CD8-positive, alpha-beta T cell (primary cell): ENCODE measurements at places on chromosomes 5 and 9.
A peak's percentile ranks its signal among the peaks of the same experiment; 100 is the strongest.

DNA sequence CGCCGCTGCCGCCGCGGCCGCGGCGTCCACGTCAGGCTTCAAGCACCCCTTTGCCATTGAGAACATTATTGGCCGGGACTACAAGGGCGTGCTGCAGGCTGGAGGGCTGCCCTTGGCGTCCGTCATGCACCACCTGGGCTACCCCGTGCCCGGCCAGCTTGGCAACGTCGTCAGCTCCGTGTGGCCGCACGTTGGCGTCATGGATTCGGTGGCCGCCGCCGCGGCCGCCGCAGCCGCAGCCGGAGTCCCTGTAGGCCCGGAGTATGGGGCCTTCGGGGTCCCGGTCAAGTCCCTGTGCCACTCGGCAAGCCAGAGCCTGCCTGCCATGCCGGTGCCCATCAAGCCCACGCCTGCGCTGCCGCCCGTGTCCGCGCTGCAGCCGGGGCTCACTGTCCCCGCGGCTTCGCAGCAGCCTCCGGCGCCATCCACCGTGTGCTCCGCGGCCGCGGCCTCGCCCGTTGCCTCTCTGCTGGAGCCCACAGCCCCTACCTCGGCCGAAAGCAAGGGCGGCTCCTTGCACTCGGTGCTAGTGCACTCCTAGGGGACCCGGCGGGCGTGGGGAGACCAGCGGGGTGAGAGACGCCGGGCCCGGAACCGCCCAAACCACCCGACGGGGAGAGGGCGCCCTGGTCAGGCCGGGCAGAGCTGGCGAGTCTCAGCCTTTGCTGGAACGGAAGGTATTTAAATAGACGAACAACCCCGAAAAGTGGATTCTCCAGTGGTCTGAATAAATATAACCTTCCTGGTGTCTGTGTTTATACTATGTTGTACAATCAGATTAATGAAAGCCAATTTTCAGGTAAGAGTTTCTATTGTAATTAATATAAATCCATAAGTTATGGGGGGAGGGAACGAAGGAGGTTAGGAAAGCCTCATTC lies 1.2 kb downstream of the FOXB2 start:
- DNase-seq = no peak

DNA sequence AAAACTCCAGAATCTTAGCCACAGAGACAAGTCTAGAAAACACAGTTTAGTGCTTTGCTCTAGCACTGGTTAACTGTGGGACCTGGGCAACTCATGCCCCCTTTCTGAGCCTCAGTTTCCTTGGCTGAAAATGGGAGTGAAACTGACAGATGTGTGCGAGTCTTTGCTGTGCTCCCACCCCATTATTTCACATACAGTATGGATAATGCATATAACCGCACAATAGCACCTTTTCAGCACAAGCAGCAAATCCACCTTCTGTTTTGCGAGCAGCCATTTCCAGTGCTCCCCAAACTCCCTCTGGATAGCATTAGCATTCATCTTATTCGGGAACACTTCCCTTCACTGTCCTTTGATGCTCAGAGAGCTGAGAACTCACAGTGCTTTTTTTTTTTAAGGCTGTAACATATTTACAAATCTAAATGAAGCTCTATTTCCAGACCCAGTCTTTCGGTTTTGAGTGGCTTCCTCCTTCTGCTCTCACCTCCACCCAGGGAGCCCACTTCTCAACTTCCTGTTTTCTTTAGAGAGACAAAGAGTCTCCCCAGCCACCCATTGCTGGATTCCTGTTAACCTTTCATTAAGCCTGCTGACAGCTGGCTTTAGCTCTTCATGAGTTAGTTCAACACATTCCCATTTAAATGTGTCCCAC lies 49.2 kb downstream of the TIMD4 start:
- DNase-seq = peak; percentile 73

DNA sequence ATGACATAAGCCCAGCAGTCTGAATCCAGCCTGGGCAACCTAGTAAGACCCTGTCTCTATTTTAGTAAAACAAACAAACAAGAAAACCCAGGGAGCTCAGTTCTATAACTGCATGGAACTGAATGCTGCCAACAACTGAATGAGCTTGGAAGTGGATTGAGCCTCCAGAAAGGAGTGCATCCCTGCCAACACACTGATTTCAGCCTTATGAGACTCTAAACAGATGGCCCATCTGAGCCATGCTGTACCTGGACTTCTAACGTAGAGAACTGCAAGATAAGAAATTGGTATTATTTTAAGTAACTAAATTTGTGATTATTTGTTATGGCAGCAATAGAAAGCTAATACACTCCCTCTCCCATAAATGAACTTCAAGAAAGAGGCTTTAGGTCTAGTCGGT lies 150.4 kb upstream of the RAI14 start:
- DNase-seq = no peak

- no peak for DNase-seq
These were observed 13.1 kb upstream of the MSH3 start for GRCh38 chr5:80641353-80641752.

- no peak for DNase-seq
These were observed 7.0 kb downstream of the PDE6A start for GRCh38 chr5:149937610-149938009.

GRCh38 chr5:137186759-137187461 lies 312.2 kb downstream of the SPOCK1 start:
- DNase-seq = no peak

DNA sequence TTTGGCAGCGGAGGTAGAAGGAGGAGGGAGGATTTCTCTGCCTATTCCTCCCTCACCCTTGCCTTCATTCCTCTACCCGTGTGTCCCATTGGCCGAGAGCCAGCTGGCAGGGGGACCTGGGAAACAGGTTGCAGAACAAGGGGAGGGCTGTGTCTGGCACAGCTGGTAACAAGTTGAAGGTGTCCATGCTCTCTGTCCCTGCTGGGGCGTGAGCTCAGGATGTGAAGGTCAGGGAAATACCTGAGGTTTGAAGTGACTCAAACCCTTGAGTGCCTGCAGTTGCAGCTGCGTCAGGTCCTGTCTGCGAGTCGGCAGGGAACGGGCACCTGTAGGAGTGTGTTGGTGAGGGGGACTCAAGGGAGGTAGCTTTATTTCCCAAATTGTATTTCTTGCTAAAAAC lies 16.2 kb downstream of the MIGA2 start:
- no peak for DNase-seq
